ENCODE measurements at places on chromosomes 11 and 22.

- no peak for DNase-seq
Measured at GRCh38 chr22:45804319-45804985, 132.8 kb downstream of the ATXN10 start.

GRCh38 chr22:36921309-36922104 lies 8.1 kb downstream of the CSF2RB start:
- no peak for DNase-seq

- no peak for DNase-seq
Measured at GRCh38 chr11:44243086-44243485, 66.9 kb downstream of the ALX4 start.

DNA sequence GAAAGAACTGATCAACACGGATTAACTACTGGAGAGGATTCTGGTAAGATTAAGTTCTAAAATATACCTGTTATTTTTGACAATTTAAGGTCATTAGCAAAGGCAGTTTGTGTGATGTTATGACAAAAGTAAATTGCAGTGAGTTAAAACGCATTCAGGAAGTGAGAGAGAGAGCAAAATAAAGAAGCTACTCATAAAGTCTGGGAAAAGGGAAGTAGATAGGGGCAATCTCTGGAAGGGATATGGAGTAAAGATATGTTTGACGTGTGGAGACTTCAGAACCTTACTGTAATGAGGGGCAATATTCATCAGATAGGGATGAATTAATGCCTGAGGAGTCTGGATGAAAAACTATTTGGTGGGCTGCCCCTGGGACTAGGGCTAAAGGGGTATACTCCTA lies 16.8 kb downstream of the OR56B4 start:
- no peak for DNase-seq

DNA sequence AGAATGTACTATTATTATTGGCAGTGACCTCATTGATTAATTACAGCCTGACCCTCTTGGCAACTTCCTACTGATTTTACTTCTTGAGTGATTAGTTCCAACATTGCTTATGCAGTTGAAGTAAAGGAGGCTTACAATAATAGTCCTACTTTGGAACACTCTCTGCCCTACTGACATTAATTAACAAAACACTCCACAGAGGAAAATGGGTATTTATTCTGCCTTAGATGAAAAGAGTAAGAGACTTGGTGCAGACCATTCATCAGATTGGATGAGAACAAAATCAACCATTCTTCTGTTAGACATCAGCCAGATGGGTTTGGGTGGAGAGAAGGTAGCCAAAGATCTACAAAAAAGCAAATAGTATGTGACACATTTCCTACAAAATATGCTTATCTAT lies 363.8 kb downstream of the FAT3 start:
- no peak for DNase-seq

DNA sequence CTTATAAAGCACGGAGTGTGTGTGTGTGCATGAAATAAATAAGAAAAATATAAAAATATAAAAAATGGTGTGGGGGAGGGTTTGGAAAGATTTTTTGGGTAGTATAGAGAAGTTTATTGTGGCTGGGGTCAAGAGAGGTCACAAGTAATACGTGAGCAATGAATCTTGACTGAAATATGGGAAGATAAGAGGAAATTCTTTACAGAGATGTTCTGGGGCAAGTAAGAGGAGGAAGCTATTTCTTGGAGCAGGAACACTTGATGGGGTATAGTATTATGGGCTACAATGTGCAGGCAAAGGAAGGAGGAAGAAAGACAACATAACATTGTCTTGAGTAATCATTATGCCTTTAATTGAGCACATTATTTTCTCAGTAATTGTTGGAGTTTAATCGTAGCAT lies 2.1 kb downstream of the HBD start:
- DNase-seq = no peak

Measured in lung (tissue), 17 donors.